A549 treated with dexamethasone at 1 μM for 4 hours (cell line): ENCODE measurements at places on chromosomes 7 and 10. TPM values are rescaled to one million over a fixed set of nuclear protein-coding genes. Genes with fewer than 3 reads are reported as not detected.

SFTPA2 gene
- total RNA-seq = not detected in 5 replicates

HTR7 gene
- 0.14 to 0.39 TPM (median 0.18 TPM) in 5 replicates for total RNA-seq

LLCFC1 gene
- total RNA-seq = not detected in 5 replicates

MBL2 gene
- total RNA-seq = not detected in 5 replicates

RPEL1 gene
- 0.05 TPM in 2 of 5 replicates, not detected in the others for total RNA-seq

SOSTDC1 gene
- total RNA-seq = not detected in 5 replicates

ABCA13 gene
- 0.01 to 0.06 TPM (median 0.05 TPM) in 5 replicates for total RNA-seq
